ENCODE measurements at places on chromosomes 2 and 18.

DNA sequence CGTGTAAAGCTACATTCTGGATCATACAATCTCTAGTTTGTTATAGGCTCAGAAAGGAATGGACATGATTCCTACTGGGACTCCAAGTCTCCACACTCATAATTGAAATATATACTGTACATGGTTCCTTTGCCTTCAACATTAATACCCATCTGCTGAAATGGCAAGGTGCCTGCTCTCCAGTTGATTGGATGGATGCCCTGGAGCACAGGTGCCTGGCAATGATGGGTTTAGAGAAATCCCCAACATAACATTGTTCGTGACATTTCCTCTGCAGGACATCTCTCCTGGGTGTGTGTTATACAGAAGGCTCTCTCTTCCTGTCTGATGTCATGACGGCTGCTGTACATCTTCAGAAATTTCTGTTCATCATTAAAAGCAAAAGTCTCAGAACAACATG is 449.7 kb upstream of the CWC22 start:
- no peak for DNase-seq

DNA sequence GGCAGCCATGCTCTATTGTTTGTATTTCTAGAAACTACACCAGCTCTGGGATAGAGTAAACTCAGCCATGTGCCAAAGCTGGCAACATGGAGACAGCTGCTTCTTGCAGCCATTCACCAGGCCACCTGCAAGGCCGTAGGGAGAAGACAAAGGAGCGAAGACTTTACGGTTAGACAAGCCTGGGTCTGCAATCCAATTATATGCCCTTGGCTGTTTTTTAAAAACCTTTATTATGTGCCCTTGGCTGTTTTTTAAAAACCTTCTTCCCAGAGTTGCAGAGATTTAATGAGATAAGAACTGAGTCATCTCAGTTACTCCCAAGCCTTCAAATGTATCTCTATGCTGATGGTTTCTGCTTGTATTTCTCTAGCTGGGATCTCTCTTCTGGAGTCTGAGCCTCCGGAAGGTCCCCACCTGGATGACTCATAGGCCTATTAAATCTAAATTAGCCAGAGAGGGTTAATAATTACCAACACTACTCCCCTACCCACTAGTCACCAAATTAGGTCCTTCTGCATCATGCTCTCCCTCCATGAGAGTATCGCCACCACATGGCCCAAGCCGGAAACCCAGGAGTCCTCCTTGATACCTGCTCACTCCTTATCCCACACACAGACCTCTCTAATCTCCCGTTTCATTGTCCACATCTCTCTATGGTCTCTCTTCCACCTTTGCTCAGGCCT is 17.5 kb upstream of the DPP4 start:
- DNase-seq: no peak

- no peak for DNase-seq
These were observed 12.1 kb downstream of the LYPD6 start for GRCh38 chr2:149342509-149342908.

DNA sequence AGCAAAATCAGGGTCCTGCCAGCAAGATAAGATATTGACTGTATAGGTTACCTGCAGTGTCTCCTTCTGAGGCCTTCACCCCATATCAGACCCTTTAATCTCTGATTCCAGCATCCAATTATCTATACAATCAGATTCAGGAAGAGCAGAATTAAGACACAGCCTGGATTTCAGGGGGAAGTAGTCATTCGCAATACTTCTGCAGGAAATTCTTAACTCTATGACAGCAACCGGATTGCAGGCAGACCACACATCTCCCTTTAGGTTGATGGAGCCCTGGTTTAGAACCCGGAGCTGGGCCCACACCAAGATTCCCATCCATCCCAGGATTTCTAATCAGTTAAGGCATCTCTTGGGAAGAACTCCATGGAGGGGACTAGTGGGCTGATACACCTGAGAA is 9.5 kb downstream of the ARL4C start:
- DNase-seq: no peak

DNA sequence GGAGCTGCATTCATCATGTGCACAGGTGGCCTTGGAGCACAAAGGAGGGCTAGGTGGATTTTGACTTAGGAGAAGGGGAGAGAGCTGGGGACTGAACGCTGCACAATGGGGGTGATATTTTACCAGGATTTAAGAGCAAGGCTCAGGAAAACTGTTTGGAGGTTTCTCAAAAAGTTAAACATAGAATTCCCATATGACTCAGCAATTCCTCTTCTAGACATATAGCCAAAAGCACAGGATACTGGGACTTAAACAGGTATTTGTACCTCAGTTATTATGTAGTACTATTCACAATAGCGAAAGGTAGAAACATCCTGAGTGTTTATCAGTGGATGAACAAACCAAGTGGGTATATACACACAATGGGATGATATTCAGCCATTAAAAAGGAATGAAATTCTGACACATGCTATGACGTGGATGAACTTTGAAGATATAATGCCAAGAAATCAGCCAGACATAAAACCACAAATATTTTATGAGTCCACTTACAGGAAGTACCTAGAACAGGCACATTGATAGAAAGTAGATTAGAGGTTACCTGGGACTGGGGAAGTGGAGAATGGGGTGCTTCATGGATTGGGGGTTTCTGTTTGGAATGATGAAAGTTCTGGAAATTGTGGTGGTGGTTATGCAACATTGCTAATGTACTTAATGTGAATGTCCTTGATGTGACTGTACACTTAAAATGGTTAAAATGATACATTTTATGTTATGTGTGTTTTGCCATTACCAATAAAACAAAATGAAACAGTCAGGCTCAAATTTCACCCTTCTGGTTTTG is 216.9 kb downstream of the HAUS1 start:
- DNase-seq: no peak

GRCh38 chr2:233817995-233818638 is 36.2 kb downstream of the HJURP start:
- DNase-seq: peak; percentile 11

DNA sequence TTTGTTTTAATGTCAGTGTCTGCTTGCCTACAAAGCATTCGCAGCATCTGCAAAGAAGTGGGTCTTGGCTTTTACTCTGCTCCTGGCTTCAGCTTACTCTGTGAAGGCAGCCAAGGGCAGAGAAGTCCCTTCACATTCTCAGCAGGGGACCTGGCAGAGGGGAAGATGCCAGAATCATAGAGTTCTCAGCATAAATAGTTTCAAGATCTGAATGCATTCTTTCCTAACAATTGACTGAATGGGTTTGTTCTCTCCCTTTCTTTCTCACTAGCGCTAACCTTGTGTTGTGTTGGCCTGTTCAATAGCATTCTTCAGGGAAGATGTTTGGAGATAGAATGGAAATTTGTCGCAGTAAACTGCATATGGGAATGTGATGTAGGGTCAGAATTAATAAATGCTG is 106.9 kb downstream of the FARSB start:
- DNase-seq: no peak

DNA sequence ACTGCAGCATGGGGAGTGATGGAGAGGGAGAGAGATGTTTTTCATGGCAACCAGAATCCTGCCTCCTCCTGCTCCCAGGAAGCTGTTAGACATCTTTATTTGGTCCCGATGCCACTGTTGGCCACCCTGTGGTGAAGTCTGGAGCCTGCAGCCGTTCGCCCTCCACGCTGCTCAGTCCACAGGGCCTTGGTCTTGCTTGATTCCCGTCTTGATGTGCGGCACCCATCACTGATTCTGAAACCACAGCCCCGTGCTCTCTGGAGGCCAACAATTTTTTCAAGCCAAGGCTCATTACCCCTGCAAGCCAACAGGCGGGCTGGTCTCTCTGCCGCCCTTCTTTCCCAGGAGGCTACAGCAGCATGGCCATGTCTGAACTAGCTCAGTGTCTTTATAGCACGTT is 24.5 kb downstream of the SIGLEC15 start:
- DNase-seq: no peak

- no peak for DNase-seq
These were observed 70.1 kb downstream of the BOLA3 start for GRCh38 chr2:74077636-74078035.

- DNase-seq: no peak
These were observed 52.6 kb downstream of the MGAT5 start for GRCh38 chr2:134306521-134306920.

DNA sequence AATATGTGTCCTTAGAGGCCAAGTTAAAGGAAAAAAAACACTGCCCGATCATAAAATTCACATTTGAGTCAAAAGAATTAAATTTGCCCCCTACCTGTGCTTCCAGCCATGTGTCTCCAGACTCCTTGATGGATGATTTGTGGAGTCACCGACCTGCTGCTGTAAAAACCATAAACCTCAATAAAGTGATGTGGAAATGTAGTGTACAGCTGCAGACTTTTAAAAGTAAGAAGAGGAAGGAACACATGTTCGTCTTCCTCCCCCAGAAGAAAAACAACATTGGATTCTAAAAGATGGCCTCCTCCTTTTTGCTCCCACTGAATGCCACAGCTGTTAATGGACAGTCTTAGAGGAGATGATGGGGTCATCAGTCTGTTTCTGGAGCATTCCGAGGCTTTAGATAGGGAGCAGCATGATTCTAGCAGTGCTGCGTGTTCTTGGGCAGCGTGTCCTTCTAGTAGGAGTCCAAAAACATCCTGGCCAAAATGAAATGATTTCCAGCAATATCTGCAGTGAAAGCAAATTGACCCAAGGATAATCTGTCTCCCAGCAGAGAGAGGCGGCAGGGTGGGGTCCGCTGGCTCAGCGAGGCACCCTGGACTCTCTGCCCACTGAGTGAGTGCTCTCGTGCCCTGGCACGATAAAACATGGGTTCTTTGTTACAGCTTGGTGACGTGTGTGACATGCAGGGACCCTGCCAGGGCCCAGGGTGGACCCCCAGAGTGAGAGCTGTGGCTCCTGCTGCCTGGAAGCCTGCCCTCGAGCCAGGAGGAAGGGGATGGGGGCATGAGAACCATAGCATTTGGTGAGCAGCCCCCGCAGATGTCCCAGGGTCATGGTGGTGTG is 196.1 kb downstream of the FAM210A start:
- DNase-seq: no peak

DNA sequence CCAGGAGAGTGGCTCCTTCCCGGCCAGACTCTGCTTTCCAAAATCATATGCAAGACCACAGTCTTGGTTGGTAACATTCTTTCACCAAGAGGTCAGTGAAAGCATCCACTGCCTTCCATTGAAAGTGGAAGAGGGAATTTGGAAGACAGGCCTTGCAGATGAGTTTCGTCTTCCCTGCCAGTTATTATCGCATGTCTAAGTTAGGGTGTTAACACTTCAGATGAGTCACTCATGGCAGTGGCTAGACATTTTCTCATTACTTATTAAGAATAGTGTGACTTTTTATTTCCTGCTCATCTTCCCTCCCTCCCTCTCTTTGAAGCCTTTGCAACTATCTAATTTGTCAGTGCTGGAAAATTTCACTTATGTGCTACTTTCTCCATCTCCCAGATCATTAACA is 102.9 kb upstream of the EPB41L3 start:
- no peak for DNase-seq

- DNase-seq: peak; percentile 55
These were observed at the start of gene MEIS1 for GRCh38 chr2:66434679-66435548. Gene MEIS1, plus strand, starts transcription at chr2:66435125. Its CDS starts 732 bp downstream, at chr2:66435857.

DNA sequence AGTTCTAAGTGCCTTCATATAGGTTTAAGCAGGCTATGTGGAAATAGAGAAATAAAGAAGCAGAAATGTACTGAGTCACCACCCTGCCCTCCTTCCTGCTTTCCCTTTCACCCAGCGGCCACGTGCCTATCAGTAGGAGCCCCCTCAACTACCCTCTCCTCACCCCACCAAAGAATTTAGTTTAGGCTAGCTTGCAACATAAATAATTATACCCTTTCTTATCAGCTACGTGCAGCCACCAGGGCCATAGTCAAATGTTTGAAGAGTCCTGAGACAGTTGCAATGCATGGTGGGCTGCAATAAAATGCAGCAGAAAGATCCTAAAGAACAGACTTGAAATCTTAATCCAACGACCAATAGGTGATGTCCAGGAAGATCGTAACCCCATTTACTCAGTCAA is 101.2 kb downstream of the RTP5 start:
- DNase-seq: no peak

- DNase-seq: no peak
These were observed 308.8 kb downstream of the RPIA start for GRCh38 chr2:89000235-89000634.

DNA sequence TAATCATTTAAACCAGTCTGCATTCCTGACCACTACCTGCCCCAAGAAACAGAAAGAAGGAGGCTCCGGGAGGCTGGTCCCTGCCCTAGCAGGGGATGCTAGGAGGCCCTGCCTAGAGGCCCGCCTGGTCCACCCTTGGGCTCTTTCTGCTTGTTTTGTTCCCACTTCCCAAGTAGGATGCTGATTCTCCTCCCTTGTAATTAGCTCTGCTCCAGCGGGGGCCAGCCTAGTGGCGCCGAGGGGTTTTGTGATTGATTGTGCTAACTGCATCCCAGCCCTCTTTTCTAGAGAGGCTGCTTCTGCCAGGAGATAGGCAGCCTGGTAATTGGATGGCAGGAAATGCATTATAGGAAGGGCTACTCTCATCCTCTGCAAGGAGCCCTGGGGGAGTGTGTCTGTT is 220.0 kb downstream of the LOXHD1 start:
- no peak for DNase-seq

DNA sequence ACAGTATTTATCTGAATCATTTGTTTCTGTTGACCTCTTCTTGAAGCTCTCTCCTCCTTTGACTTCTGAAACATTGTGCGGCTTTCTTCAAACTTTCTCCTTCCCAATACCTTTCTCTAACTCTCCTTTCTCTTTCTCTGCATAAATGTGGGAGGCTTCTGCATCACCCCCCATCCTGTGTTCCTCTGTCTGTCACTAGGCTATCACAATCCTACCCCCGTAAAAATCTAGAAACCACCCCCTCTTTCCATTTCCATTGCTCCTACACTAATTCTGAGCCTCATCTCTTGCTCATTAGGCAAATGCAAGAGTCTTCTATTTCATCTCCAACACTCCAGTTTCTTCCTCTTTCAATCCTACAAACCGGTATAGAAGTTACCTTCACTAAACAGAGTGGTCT is 32.2 kb upstream of the ZNF385B start:
- no peak for DNase-seq

DNA sequence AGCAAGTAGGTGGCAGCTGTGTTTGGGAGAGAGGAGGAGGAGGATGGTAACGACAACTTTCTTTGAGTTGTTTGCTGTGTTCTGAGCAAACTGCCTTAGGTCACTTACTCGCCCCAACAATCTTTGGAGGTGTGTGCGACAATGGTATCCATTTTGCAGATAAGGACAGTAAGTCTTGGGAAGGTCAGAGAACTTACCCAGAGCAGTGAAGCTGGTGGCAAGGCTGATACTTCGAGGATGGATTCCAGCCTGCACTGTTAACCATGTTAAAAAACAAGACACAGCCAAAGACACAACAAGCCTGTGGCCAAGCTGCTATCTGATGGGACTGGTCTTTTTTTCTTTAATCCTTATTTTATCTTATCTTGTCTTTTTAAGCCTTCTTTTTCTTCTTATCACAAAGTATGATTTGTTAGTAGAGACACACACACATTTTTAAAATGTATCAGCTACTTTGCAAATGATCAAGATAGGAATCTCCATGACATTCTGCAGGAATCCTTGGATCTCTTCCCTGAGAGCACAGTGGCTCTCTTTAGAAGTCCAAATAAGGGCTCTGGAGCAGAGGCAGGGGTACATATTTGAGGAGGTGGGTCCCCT is 27.9 kb downstream of the CNDP1 start:
- no peak for DNase-seq

GRCh38 chr2:200399046-200399445 is 92.6 kb downstream of the SPATS2L start:
- DNase-seq: no peak
